Bronchial epithelial cell (primary cell): ENCODE measurements at places on chromosomes 12 and 14. TPM values are rescaled to one million over a fixed set of nuclear protein-coding genes. Genes with fewer than 3 reads are reported as not detected.

EFCAB11 gene
- total RNA-seq = 1.1 and 3.3 TPM in 2 replicates

SLCO1B1 gene
- total RNA-seq = not detected in 2 replicates

PRB4 gene
- total RNA-seq = not detected in 2 replicates

ADSS1 gene
- 18.2 and 34.3 TPM in 2 replicates for total RNA-seq

ERP29 gene
- 114 and 159 TPM in 2 replicates for total RNA-seq

GRCh38 chr12:4809449-4810218 is 89.4 kb downstream of the GALNT8 start:
- no peak for DNase-seq

- DNase-seq = no peak
Observed at GRCh38 chr12:48007206-48007605, 2.9 kb upstream of the COL2A1 start.

DNA sequence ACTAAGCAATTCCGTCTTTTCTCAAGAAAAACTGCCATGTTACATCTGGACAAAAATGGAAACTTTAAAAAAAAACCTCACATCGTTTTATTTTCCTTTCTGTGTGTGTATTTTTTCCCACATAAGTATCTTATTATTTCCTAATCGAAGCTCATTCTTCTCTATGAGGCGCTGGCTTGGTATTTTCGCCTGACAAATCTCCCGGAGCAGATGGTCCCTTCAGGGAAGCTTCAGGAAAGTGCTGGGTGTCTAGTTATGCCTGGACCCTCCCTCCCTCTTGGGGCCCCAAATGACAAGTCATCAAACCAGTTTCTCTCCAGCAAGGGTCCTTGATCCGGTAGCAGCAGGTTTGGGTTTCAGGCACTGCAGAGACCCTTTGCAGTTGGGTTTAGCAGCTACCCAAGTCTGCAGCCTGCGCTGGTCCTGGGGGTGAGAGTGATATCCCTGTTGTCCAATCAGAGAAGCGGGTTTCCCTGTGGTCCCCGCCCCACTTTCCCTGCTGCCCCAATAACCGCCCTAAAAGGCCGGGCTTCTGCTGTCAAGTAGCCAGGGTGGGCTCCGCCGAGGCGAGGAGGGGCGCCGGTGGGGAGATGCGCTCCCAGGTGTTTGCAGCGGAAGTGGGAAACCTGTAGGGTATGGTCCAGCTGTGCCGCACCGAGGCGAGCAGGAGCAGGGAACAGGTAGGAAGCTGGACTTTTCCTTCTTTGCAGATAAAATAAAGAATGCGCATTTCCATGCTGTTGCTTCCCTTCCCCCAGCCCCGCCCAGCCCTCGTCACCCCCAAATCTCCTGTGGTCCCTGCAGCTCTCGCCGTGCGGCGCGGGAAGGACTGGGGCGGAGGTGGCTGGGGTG is at the start of gene CNTN1:
Gene CNTN1, plus strand, starts transcription at position 527 of the 852 bp plus-strand sequence.
- DNase-seq = peak; percentile 83

DNA sequence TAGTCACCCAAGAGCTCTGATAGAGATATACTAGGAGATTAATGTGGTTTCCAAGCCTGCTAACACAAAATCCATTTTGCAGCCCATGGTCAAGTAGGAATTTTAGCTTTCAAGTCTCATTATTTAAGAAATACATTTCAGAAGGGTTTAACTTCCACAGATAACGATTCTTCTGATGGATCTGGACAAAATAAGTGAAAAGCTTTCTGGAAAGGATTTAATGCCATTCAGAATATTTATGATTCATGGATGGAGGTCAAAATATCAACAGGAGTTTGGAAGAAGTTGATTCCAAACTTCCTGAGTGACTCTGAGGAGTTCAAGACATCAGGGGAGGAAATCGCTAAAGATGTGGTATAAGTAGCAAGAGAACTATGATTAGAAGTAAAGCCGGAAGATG is 214.6 kb downstream of the ATXN7L3B start:
- no peak for DNase-seq

DNA sequence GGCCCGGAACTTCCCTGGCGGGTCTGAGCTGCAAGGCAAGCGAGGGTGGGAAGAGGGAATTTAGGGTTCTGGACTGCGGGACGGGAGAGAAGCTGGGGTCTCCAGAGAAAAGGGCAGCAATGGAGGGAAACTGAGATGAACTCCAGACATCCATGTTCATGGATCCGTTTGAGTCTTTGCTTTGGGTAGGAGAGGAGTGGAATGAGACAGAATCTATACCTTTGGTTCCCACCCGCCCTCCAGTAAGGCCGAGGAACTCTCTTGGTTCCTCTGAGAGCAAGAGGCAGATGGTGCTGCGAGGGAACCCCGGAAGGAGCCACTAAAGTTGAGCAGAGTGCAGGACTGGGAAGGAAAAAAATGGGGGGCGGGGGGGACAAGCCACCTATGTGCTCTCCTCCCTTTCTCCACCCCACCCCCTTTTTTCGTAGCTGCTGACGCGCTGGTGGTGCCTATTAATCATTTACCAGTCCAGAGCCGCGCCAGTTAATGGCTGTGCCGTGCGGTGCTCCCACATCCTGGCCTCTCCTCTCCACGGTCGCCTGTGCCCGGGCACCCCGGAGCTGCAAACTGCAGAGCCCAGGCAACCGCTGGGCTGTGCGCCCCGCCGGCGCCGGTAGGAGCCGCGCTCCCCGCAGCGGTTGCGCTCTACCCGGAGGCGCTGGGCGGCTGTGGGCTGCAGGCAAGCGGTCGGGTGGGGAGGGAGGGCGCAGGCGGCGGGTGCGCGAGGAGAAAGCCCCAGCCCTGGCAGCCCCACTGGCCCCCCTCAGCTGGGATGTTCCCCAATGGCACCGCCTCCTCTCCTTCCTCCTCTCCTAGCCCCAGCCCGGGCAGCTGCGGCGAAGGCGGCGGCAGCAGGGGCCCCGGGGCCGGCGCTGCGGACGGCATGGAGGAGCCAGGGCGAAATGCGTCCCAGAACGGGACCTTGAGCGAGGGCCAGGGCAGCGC is 1.2 kb downstream of the SSTR1 start:
- no peak for DNase-seq

GRCh38 chr12:53431187-53431586 is 7.5 kb downstream of the AMHR2 start:
- DNase-seq = peak; percentile 67

GRCh38 chr12:122986258-122986871 is 5.9 kb downstream of the ARL6IP4 start:
- DNase-seq = no peak

GRCh38 chr14:95922080-95922479 is 45.4 kb downstream of the TUNAR start:
- DNase-seq = no peak
